ENCODE measurements at places on chromosomes 12 and 14.

GRCh38 chr12:66898700-66899469, 220.0 kb upstream of the GRIP1 start:
- no peak for DNase-seq

DNA sequence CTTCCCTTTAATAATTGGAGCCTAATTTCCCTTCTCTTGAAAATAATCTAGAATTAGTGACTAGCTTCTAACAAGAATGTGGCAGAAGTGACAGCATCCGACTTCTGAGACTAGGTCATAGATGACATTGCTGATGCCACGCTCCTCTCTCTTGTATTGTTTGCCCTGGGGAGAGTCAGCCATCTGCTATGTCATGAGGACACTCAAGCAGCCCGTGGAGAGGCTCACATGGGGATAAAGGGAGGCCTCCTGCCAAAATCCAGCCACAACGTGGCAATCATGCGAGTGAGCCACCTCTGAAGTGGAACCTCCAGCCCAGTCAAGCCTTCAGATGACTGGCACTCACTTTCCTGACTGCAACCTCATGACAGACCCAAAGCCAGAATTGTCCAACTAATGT, 54.2 kb upstream of the LRRK2 start:
- DNase-seq = no peak

DNA sequence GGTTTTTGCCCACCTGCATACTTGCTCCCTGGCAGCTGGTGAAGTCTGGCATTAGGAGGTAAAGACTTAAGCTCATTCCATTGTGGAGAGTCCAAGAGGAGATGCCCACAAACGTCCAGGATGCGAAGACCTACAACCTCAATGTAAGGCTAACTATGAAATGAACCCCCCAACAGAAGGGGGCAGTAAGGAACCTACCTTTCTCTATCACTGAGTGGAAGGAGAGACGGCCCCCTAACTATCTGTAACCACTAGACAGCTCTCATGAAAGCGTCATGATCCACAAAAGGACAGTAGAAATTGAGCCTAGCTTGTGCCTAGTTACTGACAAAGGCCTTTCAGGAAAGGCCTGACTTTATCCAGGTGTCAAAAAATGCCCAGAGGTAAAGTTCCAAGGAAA, 55.3 kb downstream of the ZFYVE21 start:
- DNase-seq = no peak

GRCh38 chr14:64764641-64765520, 60.7 kb downstream of the PLEKHG3 start:
- DNase-seq = peak; percentile 76
